ENCODE measurements at places on chromosomes 4 and X.

GRCh38 chrX:22366906-22367305 lies 94.2 kb downstream of the CBLL2 start:
- no peak for DNase-seq

- DNase-seq, result peak; percentile 58
Measured at GRCh38 chr4:122831515-122832196, 5.0 kb downstream of the FGF2 start.

DNA sequence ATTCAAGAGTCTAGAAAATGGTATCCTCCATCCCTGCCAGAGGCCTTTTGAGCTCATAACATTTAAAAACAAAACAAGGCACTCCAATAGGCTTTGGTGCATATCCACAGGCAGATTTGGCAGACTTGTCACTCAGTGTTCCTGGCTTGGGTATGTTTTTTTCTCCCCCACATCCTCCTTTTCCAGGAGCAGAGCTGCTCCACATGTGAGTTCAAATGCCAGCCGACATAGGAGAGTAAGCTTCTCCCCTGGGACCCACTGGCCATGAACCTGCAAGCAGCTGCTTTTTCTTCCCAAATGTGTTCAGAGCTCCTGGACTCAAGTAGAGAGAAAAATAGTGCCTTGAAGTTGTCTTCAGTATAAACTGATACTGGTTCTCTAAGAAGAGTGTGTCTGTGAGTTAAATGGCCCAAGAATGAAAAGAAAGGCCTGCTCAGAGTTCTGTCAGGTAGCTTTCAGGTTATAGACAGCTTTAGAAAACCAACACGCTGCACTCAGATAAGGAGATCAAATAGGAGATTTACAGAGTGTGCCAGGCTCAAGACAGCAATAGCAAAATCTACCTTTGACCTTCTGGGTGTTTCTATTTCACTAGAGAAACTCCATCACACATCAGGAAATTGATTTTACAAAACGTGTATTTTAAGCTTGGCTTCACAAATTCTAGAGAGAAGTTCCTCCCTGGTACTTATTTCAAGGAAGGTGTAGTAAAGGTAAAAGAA lies 162.5 kb upstream of the GALNT7 start:
- no peak for DNase-seq

DNA sequence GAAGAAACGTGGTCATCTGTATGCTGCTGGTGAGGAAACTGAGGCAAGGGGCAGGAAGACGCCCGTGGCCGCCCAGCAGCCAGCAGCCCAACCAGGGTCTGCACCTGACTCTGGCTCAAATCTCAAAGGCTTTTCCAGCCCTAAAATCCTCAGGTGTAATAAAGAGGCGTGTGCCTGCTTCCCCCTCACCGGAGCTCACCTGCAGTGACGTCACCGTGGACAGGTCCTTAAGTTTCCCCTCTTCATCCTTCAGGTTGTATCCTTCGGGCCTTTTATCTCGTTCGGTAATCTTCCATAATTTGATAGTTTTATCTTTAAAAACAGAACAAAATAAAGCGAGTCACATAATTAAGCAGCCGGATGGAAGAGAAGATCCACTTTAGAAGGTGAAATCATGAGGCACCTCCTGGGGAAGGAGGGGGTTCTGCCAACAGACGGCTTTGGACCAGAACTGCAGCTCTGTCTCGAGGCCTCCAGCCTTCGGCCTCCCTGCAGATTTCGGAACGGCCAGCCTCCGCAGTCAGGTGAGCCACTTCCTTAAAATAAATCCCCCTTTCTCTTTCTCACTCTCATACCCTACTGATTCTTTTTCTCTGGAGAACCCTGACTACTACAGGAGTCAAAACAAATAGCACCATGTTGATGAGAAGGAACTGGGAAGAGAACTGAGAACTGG lies 96.7 kb downstream of the PPP2R2C start:
- no peak for DNase-seq

- DNase-seq, result no peak
Measured at GRCh38 chr4:18214411-18215055, 193.0 kb upstream of the LCORL start.

DNA sequence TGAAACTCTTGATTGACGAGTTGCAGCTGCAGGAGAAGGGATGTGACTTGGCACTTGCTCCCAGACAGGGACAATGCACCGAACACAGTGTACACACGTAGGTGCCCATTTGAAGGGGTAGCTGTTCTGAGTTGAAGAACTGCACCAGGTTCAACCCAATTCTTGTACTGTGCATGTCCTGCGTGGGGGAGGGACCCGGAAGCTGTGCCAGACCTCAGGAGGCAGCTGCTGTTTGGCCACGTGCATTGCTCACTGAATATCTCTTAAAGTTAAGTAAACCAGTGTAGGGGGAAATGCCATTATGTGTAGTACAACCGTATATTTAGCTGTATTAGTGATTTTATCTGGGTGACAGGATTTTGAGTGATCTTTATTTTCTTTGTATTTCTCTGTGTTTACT lies 12.0 kb upstream of the RBBP7 start:
- DNase-seq, result peak; percentile 1

- DNase-seq, result peak; percentile 47
Measured at GRCh38 chr4:112938461-112939058, 110.9 kb upstream of the ANK2 start.

- DNase-seq, result no peak
Measured at GRCh38 chrX:77060572-77060971, 386.6 kb upstream of the FGF16 start.

GRCh38 chr4:185457136-185457535 lies 14.4 kb downstream of the CCDC110 start:
- DNase-seq, result no peak

DNA sequence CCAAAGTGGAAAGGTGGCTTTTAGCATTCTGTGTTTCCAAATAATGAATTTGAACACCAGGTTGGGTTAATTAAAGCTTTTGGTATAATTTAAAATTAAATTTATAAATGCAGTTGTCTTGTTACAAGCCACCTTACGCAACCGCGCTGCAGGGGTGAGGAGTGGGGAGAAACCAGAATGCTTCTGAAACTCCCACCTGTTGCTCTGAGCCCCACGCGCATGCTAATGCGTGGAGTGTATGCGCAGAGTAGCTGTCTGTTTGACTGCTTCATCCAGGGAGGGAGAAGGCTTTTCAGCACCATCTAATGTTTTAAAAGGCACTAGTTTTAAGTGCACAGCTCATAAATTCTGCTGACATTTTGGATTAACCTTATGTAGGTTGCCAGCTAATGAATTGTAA lies 12.5 kb downstream of the OGT start:
- DNase-seq, result no peak

GRCh38 chr4:11650801-11651596 lies 222.3 kb upstream of the HS3ST1 start:
- DNase-seq, result no peak

- no peak for DNase-seq
Measured at GRCh38 chrX:129939986-129940385, 34.0 kb downstream of the UTP14A start.

DNA sequence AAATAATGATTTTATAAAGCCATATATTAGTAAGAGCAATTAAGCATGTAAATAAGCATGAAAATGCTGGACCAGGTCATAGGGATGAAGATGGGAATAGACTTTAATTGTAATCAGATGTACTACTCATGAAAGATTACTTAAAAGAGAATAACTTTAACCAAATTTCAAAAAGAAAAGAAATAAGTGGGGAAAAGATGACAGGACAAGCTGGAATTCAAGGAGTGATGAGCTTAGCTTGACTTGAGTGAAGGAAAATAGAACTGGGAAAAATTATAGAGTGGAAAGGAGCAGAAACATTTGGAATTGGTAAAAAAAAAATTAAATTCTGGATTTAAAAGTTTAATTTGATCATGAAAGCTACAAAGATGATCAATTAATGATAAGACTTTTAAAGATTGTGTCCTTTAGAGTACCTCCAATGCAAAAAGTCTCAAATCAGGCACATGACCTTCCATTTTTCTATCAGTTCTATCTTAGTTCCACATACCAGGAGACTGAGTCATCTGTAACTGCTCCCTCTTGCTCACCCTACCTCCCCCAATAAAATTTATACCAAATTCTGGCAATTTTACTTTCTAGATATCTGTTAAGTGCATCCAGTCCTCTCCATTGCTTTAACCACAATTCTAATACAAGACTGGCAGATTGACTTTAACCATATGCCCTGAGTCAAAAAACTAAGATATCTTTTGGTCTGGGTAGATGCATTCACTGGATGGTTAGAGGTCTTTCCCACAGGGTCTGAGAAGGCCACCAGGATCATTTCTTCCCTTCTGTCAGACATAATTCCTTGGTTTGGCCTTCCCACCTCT lies 56.4 kb upstream of the SLIT2 start:
- DNase-seq, result no peak

DNA sequence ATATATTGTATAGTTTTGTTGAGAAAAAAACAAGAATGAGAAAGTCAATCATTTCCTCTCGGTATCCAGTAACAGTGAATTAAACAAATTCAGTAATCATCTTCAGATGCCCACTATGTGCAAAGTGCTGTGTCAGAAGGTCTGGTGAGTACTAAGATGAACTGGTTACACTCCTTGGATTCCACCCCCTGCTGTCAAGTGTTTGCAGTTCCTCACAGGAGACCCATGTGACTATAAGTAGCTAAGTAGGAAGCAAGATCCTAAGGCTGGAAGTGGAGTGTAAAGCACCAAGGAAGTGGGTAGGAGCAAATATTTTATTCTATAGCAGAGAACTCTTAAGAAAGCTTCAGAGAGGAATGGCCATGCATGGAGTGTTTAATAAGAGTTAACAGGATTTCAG lies 73.6 kb downstream of the SNX25 start:
- DNase-seq, result no peak

DNA sequence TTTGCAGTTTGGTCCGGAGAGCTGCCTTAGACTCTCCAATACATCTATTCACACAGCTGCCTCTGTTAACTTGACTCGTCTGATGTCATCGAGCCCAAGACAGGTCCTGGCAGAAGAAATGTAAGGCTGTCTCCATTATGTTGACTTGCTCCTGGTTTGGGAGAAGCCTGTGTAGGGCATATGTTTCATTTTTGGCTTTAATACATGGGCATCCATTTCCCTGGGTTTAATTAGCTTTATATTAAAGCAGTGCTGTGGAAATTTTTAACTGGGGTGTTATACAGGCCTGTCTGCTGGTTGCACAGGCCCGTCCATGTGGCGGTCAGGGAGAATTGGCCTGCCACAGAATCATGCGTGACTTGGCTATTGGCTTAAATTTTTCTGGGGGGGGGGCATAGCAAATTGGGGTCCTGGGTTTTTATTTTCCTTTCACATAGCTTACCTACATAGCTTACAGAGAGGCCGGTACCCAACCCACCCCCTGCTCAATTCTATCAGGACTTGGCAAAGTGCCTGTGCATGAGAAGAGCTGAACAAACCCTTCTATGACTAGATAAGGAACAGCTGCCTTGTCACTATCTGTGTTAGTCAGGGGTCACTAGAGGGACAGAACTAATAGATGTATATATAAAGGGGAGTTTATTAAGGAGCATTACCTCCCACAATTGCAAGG lies 123.5 kb upstream of the WDR1 start:
- DNase-seq, result no peak

GRCh38 chr4:164108971-164109370 lies 614.5 kb downstream of the TMA16 start:
- DNase-seq, result no peak

- no peak for DNase-seq
Measured at GRCh38 chr4:129014566-129015509, 78.5 kb downstream of the SCLT1 start.

GRCh38 chr4:48047896-48048295 lies 31.3 kb downstream of the NIPAL1 start:
- no peak for DNase-seq

GRCh38 chr4:76272073-76272472 lies 20.6 kb downstream of the FAM47E start:
- DNase-seq, result no peak

- no peak for DNase-seq
Measured at GRCh38 chr4:6595897-6596537, 21.0 kb downstream of the MAN2B2 start.

- DNase-seq, result peak; percentile 7
Measured at GRCh38 chr4:183468210-183469095, 24.0 kb downstream of the CDKN2AIP start.

GRCh38 chr4:77235289-77235854 lies 78.4 kb downstream of the CCNG2 start:
- no peak for DNase-seq

GRCh38 chr4:26174027-26174426 lies 146.8 kb upstream of the RBPJ start:
- no peak for DNase-seq

- DNase-seq, result no peak
Measured at GRCh38 chrX:78098108-78098507, 5.9 kb upstream of the PGK1 start.

- no peak for DNase-seq
Measured at GRCh38 chr4:168509786-168510185, 12.9 kb downstream of the PALLD start.

DNA sequence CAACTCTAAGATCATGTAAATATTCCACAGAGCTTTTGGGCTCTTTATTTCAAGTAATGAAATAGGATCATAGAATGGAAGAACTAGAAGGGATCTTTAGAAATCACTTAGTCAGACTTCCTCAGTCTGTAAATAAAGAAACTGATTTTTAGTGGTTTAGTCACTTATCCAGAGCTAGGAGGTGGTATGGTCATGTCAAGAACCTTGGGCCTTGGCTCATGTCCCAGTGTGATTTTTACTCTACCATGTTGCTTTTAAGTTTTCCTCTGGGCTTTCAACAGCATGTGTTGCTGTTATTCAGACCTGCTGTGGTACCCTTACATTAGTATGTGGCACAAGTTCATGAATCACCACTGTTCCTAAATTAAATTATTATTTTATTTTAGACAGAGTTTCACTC lies 184.9 kb downstream of the FRAS1 start:
- DNase-seq, result no peak

GRCh38 chrX:68570598-68570997 lies 71.7 kb downstream of the YIPF6 start:
- DNase-seq, result no peak

DNA sequence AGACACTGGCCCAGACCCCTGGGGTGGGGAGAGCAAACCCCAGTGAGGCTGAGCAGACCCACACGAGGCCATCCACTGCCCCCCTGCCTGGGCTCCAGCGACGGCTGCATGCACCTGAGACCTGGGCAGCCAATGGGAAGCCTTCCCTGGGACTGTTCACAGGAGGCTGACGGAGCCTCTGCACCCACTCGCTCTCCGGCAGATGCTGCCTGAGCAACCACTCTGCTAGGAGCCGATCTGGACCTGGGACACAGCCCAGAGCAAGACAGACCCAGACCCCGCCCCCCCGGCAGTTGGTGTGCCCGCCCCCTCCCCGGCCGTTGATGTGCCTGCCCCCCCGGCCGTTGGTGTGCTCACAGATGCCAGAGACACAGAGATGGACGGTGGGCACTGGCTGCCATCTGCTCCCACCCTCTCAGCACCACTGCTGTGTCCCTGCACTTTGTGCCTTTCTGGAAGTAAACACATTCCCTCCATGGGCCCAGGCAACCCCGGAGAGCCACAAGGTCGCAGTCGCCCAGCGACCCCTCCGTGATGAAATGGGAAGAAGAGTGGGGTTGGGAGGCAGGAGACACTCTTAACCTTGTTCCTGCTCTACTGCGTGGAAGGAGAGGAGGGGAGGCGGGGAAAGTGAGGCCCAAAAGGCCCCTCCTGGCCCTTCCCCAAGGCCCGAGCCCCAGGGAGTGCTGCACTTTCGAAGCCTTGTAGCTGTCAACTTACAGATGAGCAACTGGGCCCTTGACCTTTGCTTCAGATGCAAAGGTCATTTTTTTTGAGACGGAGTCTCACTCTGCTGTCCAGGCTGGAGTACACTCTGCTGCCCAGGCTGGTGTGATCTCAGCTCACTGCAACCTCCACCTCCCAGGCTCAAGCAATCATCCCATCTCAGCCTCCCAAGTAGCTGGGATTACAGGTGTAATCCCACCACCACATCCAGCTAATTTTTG lies 62.0 kb downstream of the ZFYVE28 start:
- no peak for DNase-seq

Data from LoVo (cell line).